ENCODE measurements at places on chromosomes 2 and 18.

GRCh38 chr2:60054571-60055340, 498.7 kb downstream of the BCL11A start:
- DNase-seq = no peak

DNA sequence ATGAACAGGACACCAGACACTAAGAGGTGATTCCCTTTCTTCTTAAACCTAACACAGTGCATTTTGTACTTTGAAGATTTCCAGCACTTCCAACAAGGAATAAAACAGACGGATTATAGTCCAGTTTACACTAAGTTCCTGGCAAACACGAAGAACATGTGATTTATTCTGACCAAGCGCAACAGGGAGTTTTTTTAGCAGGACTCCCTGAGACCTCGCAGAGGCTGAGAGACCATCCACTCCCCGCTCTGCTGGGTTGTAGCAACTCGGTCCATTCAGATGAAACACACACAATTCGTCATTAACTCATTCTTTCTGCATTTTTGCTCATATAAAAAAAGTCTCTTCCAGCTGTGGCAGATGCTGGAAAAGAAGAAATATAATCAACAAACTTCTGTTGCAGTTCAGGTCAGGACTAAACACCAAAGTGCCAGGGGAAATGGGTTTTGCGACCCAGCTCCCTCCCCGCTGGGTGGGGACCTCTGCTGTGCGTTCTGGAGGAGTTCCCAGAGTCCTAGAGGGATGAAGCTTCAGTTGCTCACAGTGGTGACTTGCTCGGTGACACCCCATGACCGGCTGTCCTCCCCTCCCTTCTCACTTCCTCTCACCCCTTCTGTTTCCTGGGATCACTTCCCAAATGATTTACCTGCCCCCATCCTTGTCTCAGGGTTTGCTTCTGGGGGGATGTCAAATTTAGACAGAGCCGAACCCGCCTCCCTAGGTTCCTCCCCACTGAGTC, 52.5 kb downstream of the KCNF1 start:
- DNase-seq = no peak

DNA sequence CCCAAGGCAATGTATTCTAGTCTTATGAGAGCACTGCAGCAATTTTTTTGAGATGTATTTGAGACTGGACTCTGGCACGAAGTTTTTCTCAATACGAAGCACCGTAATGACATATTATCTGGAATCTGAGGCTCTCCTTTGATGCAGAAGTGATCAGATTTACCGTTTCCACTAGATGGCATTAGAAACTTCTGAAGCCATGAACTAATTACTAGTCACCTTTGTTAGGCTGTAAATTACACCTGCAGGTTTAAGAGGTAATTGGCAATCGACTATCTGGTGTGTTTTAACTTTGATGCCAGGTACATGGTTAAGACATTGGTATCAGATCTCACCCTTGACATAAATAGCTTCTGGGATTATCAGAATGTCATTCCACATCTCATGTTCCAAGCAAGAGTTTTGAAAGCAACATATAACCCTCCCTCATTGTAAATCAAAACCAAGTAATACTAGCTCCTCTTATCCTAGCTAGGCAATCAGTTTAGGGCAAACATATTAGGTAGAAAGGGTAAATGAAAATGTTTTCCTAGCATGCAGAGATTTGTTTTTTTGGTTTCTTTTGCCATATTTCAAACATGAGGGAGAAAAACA, 254.6 kb upstream of the SPRED2 start:
- no peak for DNase-seq

- DNase-seq = no peak
These were observed 125.1 kb downstream of the COPS8 start for GRCh38 chr2:237210763-237211162.

DNA sequence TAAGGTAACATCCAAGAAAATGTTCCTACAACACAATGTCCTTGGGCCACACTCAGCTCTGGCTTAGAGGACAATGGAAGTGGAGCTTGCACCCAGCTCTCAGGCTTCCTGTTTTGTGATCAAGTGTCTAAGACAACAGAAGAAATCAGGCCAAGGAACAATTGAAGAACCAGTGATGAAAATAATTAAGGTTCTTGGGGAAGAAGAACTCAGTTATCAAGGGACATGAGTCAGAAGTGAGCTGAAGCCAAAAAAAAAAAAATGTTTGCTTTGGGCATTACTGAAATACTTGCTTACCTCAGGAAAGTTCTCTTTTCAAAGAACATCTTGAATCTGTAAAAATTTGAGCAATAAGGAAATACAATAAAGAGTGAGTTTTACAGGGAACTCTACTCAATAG, 299.0 kb downstream of the FBXO15 start:
- no peak for DNase-seq

GRCh38 chr2:132588576-132588975, 81.4 kb downstream of the LYPD1 start:
- DNase-seq = no peak

GRCh38 chr2:9032121-9032520, 28.6 kb upstream of the MBOAT2 start:
- DNase-seq = no peak

GRCh38 chr2:203809084-203809521, 58.5 kb upstream of the CTLA4 start:
- DNase-seq = no peak

GRCh38 chr2:72276356-72276755, 128.7 kb upstream of the CYP26B1 start:
- no peak for DNase-seq

DNA sequence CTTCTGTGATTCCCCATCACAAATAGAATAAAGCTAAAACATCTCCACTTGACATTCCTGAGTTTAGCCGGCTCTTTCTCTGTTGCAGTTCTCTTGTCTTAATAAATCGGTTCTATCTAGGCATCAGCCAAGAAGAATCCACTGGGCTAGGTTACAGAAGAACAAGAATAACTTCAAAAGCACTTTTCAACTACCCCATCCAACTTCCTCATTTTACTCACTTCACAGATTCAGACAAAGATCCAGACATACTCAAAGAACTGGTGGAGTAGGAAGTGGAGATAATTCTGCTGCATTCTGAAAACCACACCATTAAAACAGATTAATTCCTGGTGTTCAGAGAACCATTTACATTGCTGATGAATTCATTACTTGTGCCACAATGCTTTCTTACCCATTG, 9.6 kb upstream of the ALPK2 start:
- no peak for DNase-seq

- no peak for DNase-seq
These were observed 15.6 kb upstream of the CXCR4 start for GRCh38 chr2:136133586-136133985.

GRCh38 chr18:29191263-29191662, 1014.3 kb upstream of the CDH2 start:
- no peak for DNase-seq

DNA sequence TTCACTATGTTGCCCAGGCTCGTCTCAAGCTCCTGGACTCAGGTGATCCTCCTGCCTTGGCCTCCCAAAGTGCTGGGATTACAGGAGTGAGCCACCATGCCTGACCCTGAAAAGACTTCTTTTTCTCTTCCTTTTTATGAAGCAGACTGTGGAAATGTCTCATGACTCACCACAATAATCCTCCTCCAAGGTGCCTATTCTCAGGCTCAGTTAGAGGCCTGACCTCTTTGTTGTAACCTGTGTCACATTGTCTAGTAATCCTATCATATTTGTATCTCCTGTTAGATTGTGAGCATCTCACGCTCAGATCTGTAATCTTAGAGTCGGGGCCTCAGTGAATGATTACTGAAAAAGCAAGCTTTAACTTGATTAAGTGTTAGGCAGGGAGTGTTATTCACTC, 18.3 kb upstream of the TAF4B start:
- no peak for DNase-seq

DNA sequence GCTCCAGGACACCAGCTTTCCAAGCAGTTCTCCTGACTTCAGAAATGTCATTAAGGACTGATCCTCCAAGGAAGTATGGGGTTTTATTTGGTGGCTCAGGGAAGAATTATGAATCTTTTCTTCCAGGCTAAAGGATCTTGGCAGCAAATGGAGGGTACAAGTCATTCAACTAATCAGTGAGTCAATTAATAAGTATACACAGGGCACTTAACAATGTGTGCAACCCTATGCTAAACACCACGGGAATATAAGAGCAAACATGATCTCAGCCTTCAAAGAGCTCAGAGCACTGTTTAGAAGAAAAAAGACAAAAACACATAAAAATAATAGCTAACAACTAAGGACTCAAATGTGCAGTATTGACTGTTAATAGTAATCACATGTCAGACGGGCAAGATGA, 234.5 kb downstream of the SETBP1 start:
- DNase-seq = no peak

GRCh38 chr2:176149939-176150583, 1.3 kb upstream of the HOXD4 start:
- DNase-seq = no peak

GRCh38 chr18:902229-902628, 2.4 kb upstream of the ADCYAP1 start:
- no peak for DNase-seq

- no peak for DNase-seq
These were observed 148.6 kb downstream of the MAIP1 start for GRCh38 chr2:200104015-200104414.

DNA sequence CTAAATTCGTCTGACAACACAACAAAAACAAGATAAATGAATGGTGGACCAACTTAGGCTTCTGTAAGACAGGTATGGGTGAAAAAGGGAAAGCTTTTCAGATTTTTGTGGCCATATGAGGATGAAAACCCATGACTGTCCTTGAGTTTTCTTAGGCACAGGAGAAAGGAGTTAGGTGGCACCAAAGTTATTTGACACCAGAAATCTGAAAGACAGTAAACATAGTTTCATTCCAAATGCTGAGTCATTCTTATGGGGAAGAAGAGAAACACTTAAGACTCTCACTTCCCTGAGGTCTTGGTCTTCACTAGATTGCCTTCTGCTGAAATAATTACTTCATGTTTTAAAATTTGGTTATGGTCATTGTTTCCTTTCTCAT, 5.2 kb upstream of the GPD2 start:
- DNase-seq = no peak

DNA sequence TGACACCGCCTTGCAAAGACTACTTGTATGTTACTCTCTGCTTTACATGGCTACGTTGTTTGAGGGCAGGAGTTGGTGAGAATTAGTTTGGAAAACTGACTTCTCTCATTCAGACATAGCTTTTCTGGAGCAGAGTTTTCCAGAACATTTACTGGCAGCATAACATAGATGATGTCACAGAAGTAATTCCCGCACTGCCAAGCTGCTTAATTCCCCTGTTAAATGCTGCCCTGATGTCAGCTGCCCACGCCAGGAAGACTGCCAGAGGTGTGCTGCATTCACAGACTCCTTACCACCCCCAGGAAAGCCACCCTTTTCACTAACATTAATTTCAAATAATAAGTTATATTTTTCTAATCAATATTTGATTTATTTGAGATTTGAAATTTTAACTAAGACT, 24.7 kb upstream of the PTPN2 start:
- no peak for DNase-seq

DNA sequence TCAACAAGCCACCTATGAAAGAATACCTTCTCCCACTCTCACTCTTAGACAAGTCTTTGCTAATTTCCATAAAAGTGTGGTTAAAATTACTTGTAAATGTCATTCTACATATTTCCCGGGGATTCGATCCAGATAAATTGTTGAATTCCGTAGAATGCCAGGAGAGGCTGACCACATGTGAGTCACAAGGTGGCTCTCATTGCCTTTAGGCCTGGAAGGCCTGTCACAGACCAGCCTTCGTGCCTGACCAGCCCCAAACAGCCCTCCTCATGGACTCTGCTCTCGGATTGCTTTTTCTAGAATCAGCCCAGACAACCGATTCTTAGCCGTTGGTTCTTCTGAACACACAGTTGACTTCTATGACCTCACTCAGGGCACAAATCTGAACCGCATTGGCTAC, 86.0 kb downstream of the RTN4 start:
- DNase-seq = no peak

Measured in right lung (tissue), 10 donors.